Stimulated activated CD4-positive, alpha-beta T cell treated with anti-CD3 and anti-CD28 coated beads, TNF-alpha, amount 100 ng/mL, for 1 hour (primary cell): ENCODE measurements at places on chromosomes 1 and 21.

DNA sequence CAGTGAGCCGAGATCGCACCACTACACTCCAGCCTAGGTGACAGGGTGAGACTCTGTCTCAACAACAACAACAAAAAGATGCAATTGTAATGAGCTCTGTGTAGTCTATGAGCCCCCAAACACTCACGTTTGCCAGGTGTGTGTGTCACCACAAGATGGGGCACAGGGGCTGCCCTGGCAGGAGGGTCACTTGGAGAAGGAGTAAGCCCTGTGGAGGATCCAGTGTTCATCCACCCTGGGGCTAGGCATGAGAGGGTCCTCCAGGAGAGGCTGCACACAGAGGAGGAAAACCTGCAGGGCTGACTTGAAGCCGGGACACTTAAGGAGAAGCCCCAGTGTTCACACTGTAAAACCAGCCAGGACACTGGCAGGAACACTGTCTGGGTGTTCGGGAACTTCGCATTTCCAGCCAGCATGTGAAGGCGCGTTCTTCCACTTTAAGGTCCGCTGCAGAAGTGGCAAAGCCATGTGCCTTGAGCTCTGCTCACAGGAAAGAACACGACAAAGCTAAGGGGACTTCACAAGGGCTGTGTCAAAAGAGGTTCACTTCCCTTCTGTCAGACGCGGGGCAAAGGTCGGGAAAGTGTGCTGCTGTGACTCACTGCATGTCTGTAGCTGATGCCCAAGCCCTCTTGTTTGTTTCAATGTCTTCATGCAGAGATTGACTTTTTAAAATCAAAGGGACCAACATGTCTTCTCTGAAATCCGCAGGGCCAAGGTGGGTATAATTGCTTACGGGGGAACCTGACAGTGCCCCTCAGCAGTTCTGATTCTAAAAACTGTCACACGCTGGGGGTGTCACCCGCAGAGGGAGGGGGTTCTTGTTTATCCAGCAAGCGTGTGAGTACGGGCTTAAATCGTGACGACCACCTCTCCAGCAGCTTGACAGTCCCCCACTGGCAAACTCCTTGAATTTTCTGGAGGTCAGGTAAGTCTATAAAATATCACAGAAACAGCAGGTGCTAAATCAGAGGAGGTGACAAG lies 102.8 kb downstream of the RIPK4 start:
- no peak for DNase-seq

- no peak for DNase-seq
Observed at GRCh38 chr1:14482784-14483450, 115.6 kb upstream of the KAZN start.

DNA sequence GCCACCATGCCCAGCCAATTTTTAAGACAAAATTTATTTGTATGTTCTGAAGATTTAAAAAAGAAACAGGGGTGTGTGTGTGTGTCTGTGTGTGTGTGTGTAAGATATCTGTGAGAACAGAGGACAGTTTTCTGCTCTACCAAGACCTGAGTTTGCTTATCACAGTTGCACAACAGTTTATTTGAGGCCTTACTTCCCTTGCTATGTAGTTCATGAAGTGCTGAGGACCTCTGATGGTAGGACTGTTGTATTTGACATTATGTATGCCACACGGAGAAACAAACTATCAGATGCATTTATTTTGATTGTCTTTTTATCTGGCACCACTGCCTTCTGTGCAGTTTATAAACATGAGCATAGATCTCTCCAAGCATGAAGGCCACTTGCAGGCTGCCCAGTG lies 355.2 kb downstream of the PBX1 start:
- no peak for DNase-seq

DNA sequence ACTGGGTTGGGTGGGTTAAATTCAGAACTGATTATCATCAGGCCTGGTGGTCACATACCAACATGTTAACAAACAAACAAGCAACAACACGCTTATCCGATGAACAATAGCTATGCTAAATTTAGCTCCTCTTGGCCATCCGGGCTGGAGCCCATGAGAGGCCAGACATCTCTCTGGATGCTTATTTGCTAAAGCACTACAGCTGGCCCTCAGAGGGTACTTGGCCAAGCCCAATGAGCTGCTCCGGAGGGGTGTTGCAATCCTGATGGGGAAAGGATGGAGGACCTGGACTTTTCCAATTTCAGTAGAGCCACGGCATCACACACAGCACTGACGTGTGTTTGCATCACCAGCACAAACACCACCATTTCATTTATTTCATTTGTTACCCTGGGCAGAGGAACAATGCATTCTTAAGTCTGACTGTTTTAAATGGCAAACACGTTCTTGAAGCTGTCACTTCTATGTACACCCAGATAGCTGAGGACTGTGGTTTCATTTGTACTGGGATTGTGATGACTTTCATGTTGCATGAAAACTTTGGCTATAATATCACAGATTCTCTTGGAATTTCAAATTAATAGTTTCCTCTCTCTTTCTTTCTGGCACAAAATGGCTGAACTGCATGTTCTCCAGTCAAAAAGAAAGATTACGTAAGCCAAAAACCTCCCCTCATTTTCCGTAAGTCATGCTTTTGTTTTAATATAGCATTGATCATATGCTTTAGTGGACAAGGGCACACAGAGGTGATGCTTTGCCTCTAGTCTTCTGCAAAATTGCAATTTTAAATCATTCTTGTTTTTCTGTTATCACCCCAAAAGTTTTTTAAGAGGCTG lies 359.8 kb upstream of the KAZN start:
- DNase-seq = no peak

GRCh38 chr1:157166590-157166989 lies 28.4 kb upstream of the ETV3 start:
- DNase-seq = no peak

GRCh38 chr1:36855699-36856494 lies 178.4 kb downstream of the GRIK3 start:
- no peak for DNase-seq

- no peak for DNase-seq
Observed at GRCh38 chr21:45404730-45405270, at the start of gene COL18A1. TSS of gene COL18A1 (plus strand) at chr21:45405165. CDS start at chr21:45405231, 66 bp downstream.

DNA sequence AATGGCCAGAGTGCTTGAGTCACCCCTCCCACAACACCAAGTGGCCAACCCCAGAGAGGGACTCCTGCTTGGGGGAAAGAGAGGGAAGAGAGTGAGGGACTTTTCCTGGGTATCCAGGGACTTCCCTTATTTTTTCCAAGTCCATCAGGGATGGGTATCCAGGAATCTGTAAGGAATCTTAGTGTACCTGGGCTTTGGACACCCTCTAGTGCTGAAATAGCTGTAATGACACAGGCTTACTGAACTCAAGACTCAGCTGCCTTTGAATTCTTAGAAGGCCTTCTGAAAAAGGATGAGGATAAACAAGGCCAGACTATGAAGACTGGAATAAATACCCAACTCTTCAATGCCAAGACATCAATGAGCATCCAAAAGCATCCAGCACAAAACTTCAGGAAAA lies 12.0 kb downstream of the TSHB start:
- DNase-seq = no peak

DNA sequence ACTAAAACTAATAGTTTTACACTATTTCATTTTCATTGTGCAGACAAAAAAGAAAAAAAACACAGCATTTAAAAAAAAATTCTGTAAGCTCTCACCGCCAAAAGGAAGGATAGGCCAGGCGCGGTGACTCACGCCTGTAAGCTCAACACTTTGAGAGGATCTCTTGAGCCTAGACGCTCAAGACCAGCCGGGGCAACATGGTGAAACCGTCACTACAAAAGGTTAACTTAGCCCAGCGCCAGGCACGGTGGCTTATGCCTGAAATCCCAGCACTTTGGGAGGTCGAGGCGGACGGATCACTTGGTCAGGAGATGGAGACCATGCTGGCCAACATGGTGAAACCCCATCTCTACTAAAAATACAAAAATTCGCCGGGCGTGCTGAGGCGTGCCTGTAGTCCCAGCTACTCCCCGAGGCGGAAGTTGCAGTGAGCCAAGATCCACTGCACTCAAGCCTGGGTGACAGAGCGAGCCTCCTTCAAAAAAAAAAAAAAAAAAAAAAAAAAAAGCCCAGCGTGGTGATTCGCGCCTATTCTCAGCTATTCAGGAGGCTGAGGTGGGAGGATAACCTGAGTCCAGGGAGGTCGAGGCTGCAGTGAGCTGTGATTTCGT lies 14.3 kb upstream of the SPEN start:
- no peak for DNase-seq

- no peak for DNase-seq
Observed at GRCh38 chr1:199313444-199313843, 674.6 kb downstream of the PTPRC start.

GRCh38 chr1:53160924-53161378 lies 18.5 kb upstream of the SLC1A7 start:
- DNase-seq = no peak

GRCh38 chr21:39756285-39756684 lies 11.3 kb downstream of the IGSF5 start:
- no peak for DNase-seq

DNA sequence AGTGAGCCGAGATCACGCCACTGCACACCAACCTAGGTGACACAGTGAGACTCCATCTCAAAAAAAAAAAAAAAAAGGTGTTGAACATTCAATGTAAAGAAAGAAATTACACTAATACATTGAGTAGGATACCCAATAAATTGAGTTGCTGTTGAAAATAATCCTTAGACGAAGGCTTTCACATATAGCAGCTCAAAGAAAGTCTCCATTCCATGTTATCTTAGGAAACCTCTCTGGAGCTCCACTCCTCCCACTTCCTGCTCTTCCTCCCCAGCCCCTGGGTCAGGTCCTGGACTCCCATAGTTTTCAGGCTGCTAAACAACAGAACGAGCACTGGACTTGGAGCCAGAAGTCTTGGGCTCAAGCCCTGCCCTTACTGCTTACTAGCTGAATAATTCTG lies 15.6 kb upstream of the CNR2 start:
- DNase-seq = no peak

DNA sequence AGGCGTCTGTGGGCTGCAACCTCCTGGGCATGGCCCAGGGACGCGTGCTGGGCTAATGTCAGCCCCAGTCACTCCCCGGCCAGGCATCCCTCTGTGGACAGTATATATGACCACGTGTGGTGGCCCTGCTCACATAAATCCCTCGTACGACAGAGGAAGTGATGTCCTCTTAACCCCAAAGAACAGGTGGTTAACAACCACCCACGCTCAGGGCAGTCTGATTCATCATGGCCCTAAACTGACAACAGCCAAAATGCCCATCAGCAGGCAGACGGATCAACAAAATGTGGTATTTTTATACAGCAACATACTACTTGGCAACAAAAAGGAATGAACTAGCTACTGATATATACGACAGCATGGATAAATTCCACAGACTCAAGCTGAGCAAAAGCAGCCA lies 51.0 kb downstream of the ECE1 start:
- no peak for DNase-seq

DNA sequence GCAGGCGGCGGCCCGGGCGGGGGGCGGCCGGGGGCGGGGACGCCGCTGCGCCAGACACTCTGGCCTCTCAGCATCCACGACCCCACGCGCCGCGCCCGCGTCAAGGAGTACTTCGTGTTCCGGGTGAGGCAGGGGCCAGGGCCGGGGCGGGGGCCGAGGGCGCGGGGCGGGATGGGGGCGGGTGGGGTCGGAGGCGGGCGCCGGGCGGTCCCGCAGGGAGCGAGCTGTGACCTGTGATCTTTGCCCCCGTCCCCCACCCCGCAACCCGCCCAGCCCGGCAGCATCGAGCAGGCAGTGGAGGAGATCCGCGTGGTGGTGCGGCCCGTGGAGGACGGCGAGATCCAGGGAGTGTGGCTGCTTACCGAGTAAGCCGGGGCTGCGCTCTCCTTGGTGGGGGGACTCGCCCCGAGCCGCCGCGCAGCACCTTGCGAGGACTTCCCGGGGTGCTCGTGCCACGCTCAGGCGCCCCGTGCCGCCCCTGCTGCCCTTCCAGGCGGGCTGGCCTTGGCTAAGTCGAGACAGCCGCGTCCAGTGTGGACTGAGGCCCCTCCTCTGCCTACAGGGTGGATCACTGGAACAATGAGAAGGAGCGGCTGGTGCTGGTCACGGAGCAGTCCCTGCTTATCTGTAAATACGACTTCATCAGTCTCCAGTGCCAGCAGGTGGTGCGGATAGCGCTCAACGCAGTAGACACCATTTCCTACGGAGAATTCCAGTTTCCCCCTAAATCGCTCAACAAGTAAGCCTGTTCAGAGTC lies 514 bp downstream of the TPRG1L start:
- no peak for DNase-seq

- no peak for DNase-seq
Observed at GRCh38 chr21:25757531-25757930, 22.8 kb downstream of the GABPA start.
